Activated naive CD8-positive, alpha-beta T cell treated with anti-CD3 and anti-CD28 coated beads, Interleukin-2, amount 10 ng/mL, durations not matched to agents 7 days and 5 days (primary cell): ENCODE measurements at places on chromosomes 1 and 21.

DNA sequence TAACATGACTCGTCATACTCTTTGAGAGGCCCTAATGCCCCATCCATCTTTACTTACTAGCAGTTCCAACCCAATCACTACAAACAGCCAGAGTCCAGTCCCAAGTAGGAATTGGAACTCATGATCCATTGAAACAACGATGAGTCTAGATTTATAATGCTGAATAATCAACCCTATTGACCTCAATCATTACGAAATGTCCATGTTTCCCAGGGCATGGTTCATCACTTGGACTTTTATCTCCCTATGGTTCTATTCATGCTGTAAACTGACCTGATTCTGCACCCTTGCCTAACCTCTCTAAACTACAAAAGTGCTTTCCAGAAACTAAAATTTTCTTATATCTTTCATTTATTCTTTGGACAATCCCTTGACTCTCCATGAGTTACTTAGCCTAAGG, 840.0 kb upstream of the B3GALT2 start:
- no peak for DNase-seq

- DNase-seq = no peak
Observed at GRCh38 chr1:37945251-37945650, 1.6 kb downstream of the INPP5B start.

GRCh38 chr1:98429965-98430443, 231.5 kb upstream of the SNX7 start:
- no peak for DNase-seq

GRCh38 chr1:236156512-236157208, 14.3 kb downstream of the GPR137B start:
- DNase-seq = no peak

DNA sequence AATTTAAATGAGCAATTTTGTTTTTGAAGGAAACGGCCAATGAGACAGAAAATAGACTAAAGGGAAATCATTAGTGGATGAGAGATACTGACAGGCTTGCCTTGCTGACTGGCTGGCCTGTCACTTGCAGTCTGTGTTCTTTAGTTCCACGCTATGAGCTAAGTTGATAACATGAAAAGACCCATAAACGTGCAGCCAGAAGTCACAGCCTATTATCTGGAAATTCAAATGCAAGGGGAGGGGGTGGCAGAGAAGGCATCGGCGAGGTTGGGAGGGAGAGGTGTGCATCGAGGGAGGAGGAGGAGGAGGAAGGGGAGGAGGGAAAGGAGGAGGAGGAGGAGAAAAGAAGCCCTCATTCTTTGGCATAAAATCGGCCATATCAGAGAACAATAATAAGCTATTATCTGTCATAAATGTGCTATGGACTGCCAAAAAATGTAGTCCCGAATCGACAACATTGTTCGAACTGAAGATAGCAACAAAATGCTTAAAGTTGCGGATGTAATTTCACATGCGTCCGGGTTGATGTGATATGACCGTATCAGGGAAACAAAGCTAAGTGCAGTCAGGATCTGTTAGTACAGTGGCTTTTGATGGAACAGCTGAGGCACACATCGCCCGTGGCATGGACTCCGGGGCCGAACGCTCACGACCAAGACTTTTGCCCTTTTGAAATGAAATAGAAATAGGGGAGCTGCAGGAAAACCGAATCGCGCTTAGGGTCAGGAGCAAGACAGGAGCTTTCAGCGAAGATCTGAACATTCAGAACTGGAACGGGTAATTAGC, 11.6 kb upstream of the BARHL2 start:
- DNase-seq = no peak

DNA sequence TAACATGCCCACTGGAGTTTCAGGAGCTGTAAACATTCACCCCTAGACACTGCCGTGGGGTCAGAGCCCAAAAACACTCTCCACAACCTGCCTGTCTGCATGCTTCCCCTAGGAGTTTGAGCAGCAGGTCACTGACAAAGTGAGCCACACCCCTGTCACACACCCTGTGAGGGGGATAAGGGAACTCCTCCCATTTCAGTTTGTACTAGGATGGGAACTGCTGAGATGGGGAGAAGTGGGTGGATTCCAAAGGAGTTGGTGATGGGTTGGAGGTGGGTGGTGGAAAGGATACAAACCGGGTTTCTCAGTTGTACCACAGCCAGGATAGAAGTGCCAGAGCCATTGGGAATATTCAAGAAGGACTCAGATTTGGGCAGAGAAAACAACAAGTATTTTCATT, 140.2 kb downstream of the MIS18A start:
- no peak for DNase-seq

- DNase-seq = no peak
Observed at GRCh38 chr1:110380672-110381283, 10.0 kb downstream of the SLC16A4 start.

DNA sequence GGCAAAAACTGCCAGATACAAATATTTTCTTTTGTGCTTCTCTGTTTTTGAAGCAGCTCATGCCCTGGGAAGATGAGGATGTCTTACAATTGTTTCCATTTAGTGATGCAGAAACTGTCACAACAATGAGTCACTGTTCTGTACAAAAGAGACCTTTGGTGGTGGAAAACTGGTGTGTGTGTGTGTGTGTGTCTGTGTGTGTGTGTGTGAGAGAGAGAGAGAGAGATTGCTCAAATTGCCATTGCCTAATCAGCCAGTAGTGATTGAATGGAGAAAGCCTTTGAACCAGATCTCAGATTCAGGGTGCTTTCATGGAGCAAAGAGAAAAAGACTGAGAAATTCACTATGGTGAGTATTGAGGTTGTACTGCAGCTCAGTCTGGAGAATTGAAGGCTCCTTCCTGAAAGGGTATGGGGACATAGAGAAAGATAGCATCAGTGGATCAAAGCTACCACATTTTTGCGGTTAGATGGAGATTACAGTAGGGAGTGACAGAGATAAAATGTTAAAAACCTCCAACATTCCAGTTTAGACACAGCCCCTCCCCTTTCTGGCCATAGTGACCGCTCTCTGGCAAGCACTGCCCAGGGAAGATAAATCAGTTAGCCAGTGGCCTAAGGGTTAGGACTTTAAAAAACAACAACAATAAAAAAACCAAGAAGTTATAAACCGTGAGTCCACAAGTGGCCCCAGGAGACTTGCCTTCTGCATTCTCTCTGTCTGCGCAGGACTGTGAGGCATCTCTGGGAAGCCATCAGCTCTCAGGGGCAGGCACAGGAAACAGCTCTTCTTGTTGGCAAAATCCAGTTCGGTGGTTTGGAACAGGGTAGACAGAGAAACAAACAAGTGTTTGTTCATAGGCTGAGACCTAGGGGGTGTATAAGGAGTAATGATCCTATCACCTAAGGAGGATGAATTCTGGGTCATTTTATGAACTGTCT, 406.5 kb downstream of the DUSP10 start:
- DNase-seq = no peak

DNA sequence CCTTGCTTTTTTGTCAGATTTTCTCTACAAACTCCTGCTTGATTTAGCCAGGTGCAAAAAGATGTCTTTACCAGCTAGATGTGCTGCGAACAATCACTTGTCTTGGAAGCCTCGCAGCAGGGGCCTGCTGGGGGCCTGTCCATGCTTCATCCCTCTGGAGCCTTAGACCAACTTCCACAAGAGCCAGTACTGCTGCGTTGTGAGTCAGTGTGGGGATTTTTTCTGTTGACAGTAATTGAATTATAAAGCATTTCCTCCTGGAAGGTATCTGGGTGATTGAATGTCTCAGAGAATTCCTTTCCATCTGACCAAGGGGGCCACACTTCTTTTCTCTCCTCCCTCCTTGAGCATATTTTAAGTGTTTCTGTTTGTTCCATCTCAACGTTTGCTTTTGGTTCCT, 40.4 kb upstream of the LDLRAP1 start:
- DNase-seq = peak; percentile 15

GRCh38 chr1:230069796-230070195, 2.8 kb downstream of the GALNT2 start:
- no peak for DNase-seq

- DNase-seq = no peak
Observed at GRCh38 chr21:41715649-41716281, 51.1 kb downstream of the RIPK4 start.

GRCh38 chr1:17370618-17371017, 1.4 kb upstream of the PADI6 start:
- DNase-seq = no peak

- DNase-seq = no peak
Observed at GRCh38 chr1:64473367-64473766, 3.4 kb downstream of the CACHD1 start.

GRCh38 chr21:36968976-36969375, 2.5 kb upstream of the HLCS start:
- DNase-seq = no peak

- DNase-seq = no peak
Observed at GRCh38 chr1:171606402-171606941, 15.6 kb upstream of the MYOCOS start.

- no peak for DNase-seq
Observed at GRCh38 chr1:184954232-184954995, 19.9 kb downstream of the NIBAN1 start.

- no peak for DNase-seq
Observed at GRCh38 chr1:233605205-233605604, 8.7 kb upstream of the KCNK1 start.

GRCh38 chr1:23800400-23801337, at the start of gene GALE:
GALE (minus strand) TSS chr1:23800754; CDS start chr1:23799007, 1,747 bp downstream.
- DNase-seq = peak; percentile 97

DNA sequence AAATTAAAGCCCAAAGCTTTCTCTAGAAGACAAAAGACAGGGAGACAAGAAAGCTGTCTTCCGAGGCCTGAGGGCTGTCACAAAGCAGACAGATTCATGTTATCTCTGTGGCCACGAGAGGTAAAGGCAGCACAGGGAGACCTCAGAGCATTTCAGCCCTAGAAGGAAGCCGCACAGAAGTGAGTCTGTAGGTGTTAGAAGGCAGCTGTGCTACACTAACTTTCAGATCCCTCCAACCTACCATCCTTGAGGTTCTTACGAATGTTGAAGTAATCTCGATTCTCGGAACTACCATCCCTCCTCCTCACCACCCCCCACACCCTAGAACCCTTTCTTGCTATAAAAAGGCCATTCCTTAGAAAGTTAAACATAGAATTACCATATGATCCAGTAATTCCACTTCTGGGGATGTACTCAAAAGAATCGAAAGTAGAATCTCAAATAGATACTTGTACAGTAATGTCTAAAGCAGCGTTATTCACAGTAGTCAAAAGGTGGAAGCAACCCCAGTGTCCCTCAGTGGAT, 21.5 kb upstream of the LYST start:
- no peak for DNase-seq

DNA sequence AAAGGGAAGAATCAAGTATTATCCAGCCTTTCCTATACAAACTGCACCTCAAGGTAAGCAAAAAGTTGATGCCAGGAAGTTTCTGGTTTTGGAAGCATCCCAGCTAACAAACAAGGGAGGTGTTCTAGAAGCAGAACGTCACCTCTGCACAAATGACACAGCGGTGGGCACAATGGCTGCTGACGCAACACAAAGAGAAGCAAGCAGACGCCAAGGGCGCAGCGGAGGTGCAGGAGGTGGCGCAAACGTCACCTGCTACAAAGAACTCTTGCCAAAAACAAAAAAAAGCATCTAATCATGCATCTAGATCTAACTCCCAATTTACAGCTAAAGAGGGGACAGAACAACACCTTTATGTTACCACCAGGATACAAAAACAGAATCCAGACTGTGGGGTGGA, 88.5 kb downstream of the NPHP4 start:
- DNase-seq = no peak

GRCh38 chr21:32921632-32922230, 104.0 kb upstream of the OLIG2 start:
- peak; percentile 48 for DNase-seq

DNA sequence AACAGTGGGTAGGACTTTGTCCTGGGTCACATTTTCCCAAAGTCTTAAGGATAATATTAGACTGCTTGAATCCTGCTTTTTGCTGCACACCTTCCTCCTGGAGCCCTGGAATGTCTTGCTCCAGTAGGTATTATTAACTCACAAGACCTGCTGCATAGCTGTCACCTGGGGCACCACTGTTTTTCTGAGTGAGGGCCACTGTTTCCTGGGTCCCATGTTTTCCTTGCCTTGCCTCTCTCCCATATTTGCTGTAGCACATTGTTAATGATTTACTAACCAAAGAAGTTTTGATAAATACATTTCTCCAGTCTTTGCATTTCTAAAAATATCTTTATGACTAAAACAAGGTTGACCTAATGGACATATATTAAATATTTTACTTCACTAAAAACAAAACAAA, 22.5 kb upstream of the FCAMR start:
- no peak for DNase-seq

- no peak for DNase-seq
Observed at GRCh38 chr1:5623399-5623798, 368.8 kb downstream of the NPHP4 start.

GRCh38 chr1:59137276-59137615, 159.6 kb upstream of the FGGY start:
- DNase-seq = no peak

GRCh38 chr1:23577056-23578004, 18.0 kb upstream of the ID3 start:
- DNase-seq = no peak

DNA sequence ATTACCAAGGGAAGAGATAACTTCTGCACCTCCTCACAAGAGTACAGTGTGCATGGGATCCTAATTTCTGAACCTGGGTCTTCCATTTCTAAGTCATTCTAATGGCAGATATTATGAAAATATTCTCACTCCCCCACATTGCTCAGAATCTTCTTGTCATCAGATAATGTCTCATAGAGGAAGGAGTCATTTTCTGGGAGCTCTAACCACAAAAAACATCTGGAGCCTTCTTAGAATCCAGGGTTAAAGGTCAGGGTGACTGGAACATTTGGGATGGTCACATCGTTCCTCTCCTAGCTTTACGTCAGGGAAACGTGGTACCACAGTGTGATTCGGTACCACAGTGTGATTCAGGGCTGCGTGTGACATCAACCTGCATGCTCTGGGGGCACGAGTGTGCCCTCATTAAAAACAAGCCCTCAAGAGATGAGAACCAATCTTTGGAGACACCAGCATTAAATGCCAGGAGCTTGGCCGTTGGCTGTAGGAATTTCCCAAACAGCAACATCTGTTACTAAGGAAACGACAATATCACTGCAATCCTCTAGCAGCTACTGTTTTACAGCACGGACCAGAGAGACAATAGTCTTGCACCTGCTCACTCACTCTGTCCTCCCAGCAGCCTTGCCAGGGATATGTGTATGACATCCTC, 179.1 kb downstream of the PSMG1 start:
- DNase-seq = no peak

- DNase-seq = no peak
Observed at GRCh38 chr1:205961991-205962820, 18.9 kb upstream of the SLC26A9 start.

GRCh38 chr21:45302082-45303061, 14.7 kb upstream of the POFUT2 start:
- peak; percentile 47 for DNase-seq
